ENCODE measurements at places on chromosomes 11 and 22.
A peak's percentile ranks its signal among the peaks of the same experiment; 100 is the strongest.

GRCh38 chr11:68855205-68855981 lies 13.7 kb upstream of the CPT1A start:
- peak; percentile 6 for DNase-seq

DNA sequence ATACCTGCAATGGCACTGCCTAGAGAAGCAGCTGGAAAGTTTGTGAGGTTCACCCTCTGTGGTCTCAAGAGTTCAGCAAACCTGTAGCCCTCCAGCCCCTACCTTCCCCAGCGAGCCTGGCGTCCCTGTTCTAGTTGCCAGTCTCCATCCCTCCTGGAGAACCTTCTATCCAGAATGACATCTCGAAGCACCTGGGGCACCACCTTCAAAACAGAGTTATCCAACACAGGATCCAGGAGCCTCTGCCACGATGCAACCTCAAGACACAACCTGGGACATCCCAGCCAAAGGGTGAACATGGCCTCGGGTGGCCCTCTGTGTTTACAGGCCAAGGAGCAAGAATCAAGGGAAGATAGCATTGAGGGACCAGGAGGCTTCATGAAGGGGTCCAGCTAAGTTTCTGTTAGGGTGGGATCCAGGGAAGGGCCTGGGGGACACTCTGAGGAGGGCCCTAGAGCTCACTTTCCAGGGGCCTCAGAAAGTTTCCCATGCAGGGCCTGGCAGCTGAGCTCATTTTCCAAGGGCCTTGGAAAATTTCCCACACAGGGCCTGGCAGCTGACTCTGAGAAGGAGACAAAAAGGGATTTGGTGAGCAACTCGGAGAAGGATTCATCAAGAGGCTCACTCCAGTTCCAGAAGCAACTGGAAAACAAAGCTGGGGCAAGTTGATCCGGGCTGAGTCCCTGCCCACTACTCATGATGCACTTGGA lies 36.9 kb upstream of the SYT13 start:
- DNase-seq = no peak

DNA sequence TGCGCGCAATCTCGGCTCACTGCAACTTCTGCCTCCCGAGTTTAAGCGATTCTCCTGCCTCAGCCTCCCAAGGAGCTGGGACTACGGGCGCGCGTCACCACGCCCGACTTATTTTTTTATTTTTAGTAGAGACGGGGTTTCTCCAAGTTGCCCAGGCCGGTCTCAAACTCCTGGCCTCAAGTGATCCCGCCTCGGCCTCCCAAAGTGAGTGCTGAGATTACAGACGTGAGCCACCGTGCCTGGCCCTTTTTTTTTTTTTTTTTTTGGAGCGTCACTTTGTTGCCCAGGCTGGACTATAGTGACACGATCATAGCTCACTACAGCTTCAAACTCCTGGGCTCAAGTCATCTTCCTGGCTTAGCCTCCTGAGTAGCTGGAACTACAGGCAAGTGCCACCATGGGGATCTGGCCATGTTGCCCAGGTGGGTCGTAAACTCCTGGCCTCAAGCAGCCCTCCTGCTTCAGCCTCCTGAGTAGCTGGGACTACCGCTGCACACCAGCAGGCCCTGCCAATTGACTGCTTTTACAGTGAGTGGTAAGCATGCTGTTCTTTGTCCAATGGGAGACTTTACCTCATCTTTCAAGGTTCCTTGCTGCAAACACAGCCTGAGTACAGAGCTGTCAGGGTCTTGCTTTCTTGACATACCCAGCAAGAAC lies 600 bp upstream of the CENPM start:
- DNase-seq = no peak

- no peak for DNase-seq
Measured at GRCh38 chr11:33179348-33179803, 18.1 kb upstream of the CSTF3 start.

DNA sequence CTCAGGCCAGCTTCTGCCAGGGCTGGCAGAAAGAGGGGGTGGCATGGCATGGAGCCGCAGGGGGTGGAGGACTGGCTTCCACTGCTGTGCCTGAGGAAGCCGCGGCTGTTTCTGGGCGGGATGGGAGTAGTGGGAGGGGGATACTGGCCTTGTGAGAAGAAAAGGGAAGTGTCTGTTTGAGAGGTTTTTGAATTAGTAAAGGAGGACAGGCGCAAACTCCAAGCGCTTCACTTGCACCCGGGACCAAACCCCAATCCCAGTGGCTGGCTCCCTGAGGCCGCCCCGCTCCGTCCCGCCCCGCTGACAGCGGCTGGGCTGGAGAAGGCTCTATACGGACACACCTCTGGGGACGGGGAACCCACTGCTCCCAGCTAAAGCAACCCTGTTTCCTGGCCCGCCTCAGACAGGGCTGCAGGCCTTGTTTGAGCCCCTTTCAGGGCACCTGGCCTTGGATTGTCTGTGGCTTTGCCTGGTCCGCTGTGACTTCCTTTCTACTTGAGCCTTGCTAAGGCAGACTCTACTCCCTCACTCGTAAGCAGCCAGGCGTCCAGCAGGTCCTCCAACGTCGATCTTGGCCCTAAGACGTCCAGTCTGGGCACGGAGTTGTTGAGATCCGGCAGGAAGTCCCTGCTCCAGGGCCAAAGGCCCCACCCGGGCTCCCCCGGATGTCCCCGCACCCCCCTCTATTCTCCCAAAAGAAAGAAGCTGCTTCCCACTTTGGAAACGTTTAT lies 2.2 kb downstream of the APOA1 start:
- DNase-seq = no peak
